Left lung (tissue), 14 donors: ENCODE measurements at places on chromosomes 13 and 19. TPM values are rescaled to one million over a fixed set of nuclear protein-coding genes. Genes with fewer than 3 reads are reported as not detected.

- DNase-seq: no peak
Measured at GRCh38 chr13:99064624-99065234, 86.9 kb upstream of the DOCK9 start.

- DNase-seq: no peak
Measured at GRCh38 chr19:29871143-29871542, 59.4 kb downstream of the CCNE1 start.

- no peak for DNase-seq
Measured at GRCh38 chr13:31427151-31428100, 227.7 kb downstream of the B3GLCT start.

GRCh38 chr13:106814463-106814862 lies 246.5 kb upstream of the ARGLU1 start:
- no peak for DNase-seq

DNA sequence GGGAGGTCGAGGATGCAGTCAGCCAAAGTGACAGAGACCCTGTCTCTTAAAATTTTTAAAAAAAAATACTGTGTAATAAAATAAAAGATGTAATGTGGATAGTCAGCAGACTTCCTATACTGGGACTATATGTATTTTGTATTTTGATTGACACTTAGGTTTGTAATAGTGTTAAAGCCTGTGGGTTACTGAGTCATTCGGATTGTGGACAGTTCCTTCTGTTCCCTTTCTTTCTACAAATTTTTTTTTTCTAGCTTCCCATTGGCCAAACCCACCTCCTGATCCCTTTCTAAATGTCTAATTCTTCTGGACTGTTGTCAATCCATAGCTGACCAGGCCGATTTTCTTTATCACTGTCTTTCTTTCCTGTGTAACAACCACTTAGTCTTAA lies 108.0 kb downstream of the DNAJC3 start:
- DNase-seq: no peak

GRCh38 chr13:42875475-42876269 lies 94.3 kb downstream of the FAM216B start:
- no peak for DNase-seq

Gene MAB21L1
- 0.12 TPM for total RNA-seq

- DNase-seq: no peak
Measured at GRCh38 chr19:2640563-2641331, 61.7 kb downstream of the GNG7 start.

GRCh38 chr13:69580255-69580654 lies 527.4 kb upstream of the ATXN8OS start:
- DNase-seq: no peak

DNA sequence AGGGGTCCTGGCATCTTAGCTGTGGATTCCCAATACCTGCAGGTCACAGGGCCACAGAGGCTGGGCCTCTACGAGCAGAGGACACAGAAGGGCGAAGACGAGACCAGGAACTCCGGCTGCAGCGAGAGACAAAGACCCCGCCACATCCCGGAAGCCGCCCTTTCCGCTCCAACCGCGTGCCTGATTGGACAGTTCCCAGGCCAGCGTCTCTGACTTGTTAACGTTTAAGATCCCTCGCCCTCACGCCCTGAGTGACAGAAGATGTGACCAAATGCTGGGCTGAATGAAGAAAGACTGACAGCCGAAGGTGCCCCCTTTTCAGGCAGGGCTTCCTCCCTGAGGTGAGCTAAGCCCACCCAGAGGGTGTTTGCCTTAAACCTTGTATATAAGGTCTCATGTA lies at the start of gene ZNF98:
ZNF98 (minus strand) TSS at position 136 of the 400 bp plus-strand sequence; CDS start at position 14, 122 bp downstream.
- no peak for DNase-seq

Gene APOC4
- not detected for total RNA-seq

Gene PRRG2
- 7.6 TPM for total RNA-seq

DNA sequence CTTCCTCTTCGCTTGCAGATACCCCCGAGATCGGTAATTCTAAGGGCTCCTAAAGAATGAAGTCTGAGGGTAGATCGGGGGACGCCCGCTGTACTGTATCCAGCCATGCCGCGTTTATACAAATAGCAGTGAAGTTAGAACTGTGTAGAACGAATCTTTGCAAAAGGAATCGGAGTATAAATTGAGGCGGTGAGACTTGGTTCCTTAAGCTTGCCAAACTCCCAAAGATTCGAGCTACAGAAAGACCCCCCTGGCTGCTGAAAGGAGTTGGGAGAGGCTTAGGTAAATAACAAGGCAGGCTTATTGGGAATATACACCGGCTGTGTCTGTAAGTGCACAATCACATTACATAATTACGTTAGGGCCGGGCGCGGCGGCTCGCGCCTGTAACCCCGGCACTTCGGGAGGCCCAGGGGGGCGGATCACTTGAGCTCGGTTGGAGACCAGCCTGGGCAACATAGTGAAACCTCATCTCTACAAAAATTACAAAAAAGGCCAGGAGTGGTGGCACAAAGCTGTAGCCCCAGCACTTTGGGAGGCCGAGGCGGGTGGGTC lies 12.2 kb downstream of the TMEM160 start:
- DNase-seq: peak; percentile 80

Gene TMEM272
- 0.13 TPM for total RNA-seq

Gene PRPF31
- 49.5 TPM for total RNA-seq
